Stimulated activated CD4-positive, alpha-beta T cell treated with anti-CD3 and anti-CD28 coated beads, Interleukin-4, amount 100 ng/mL, for 48 hours (primary cell): ENCODE measurements at places on chromosomes 7 and 10.

DNA sequence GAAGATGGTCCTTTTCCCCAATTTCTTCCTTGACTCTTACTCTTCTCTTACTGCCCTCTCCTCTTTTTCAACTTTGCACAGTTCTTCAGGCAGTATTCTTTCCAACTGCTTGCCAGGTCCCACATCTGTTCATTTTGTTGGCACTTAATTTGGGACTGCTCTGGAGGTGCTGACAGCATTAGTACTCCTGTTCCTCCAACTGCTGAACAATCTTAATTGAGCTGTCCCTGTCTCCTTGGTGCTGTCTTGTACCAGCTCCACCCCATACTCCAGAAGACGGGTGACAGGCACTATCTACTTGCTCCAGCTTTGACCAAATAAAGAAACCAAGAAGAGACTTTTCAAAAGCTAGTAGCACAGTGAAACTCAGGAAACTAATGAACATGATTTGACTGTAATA, 160.0 kb downstream of the PDE1C start:
- no peak for DNase-seq

GRCh38 chr7:73470208-73470607, 36.6 kb downstream of the FZD9 start:
- DNase-seq = no peak

DNA sequence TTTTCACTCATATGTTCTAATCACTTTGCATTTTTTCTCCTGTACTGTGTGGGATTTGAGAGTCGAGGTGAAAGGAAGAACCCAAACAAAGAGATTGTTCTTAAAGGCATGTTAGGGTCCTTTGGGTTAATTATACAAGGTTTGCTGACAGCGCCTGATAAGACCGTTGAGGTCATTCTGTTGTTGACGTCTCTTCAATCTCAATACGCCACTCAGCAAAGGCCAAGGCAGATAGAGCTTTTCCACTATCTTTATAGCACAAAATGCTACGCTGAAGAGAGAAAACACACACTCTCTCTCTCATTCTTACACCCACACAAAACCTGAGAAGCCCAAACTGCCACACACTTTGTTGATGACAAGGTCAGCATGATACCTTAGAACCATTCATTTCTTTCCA, 228.7 kb downstream of the CNTNAP2 start:
- DNase-seq = no peak

DNA sequence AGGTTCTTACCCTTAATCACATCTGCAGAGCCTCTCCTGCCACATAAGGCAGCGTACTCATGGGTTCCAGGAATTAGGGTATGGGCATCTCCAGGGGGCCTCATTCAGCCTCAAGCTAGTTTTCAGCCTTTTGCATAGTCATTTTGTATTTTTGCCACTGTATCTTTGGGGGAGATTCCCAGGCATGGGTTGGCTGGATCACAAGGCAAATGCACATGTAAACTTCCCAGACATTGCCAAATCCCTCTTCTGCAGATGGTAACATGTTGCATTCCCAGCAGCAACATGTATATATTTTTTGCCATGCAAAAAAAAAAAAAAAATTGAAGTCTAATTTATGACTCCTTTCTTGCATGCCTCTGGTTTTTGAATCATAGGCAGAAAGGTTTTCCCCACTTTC, 595.4 kb upstream of the FOXK1 start:
- no peak for DNase-seq

DNA sequence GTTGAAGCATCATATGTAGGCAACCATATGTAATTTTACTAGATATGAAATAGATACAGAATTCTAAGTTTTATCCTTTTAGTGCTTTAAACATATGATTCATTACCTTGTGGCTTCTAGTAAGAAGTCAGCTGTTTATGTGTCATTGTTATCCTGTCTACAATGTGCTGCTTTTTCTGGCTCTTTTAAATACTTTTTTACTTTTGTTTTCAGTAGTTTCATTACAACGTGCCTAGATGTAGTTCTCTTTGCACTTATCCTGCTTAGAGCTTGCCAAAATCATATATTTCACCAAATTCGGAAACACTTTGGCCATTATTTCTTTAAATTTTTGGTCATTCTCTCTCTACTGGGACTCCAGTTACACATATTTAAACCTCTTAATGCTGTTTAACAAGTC, 26.4 kb downstream of the YAE1 start:
- DNase-seq = no peak

GRCh38 chr7:106167439-106168136, 55.5 kb upstream of the SYPL1 start:
- DNase-seq = no peak

- no peak for DNase-seq
Measured at GRCh38 chr10:51000164-51000563, 74.1 kb upstream of the PRKG1 start.

GRCh38 chr7:95766657-95767056, 5.7 kb upstream of the DYNC1I1 start:
- no peak for DNase-seq
